ENCODE measurements at places on chromosomes 5 and 9.
A peak's percentile ranks its signal among the peaks of the same experiment; 100 is the strongest.

DNA sequence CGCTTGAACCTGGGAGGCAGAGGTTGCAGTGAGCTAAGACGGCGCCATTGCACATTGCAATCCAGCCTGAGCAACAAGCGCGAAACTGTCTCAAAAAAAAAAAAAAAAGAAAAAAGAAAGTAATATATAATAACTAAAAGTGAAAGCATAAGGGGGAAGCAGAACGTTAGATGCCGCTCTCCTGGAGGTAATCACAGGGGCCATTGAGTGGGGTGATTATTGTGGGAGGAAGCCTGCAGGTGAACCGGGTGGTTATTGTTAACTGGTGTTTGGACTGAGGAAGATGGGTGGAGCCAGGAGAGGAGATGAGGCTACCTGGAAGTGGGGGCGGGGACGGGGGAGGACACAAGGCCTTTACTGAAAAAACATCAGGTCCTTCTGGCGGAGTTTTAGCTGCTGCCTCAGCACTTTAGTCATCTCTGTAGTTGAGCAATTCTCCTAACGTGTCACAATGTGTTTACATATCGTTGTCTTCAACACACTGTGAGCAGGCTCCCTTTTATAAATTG is 5.3 kb upstream of the TJP2 start:
- H3K27me3 ChIP-seq, result no peaks in the 10 kb centered on the region
- no peak overlapping the region for H3K27ac ChIP-seq
- H3K36me3 ChIP-seq, result no peaks in the 10 kb centered on the region
- no peak for DNase-seq

DNA sequence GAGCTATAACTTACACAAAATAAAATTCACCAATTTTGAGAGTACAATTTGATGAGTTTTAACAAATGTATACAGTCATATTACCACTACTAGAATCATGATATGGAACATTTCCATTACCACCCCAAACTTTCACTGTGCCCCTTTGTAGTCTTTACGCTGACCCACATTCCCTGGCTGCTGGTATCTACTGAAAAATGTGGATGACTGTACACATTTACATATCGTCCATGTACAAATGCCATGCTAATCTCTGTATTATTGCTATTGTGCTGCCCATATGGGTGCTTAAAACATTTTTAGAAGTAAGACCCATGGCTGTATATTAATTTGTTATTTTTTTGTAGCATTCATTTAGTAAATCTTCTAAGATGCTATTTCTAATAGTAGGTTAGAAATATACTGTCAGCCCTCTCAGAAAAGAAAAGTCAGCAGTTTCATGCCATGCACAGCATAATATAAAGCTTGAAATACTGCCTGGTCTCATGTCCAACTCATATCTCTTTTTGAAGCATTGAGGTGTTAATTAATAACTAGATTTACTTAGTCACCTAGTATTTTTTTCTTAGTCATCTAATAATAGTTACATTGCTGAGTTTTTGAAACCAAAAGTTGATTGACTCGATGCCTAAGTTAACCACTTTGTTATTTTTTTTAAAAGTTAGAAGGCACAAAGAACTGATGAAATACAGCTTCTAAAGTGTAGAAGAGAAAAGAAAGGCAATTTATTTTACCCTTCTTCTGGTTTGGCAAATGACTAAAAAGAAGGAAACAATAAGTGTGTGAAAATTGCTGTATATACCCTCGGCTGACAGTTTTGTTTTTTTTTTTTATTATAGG is 188.3 kb upstream of the MEF2C start:
- no peaks in the 10 kb centered on the region for H3K4me1 ChIP-seq
- DNase-seq, result no peak
- no peaks in the 10 kb centered on the region for H3K36me3 ChIP-seq
- no peak overlapping the region for H3K4me3 ChIP-seq
- H3K27ac ChIP-seq, result no peak overlapping the region

DNA sequence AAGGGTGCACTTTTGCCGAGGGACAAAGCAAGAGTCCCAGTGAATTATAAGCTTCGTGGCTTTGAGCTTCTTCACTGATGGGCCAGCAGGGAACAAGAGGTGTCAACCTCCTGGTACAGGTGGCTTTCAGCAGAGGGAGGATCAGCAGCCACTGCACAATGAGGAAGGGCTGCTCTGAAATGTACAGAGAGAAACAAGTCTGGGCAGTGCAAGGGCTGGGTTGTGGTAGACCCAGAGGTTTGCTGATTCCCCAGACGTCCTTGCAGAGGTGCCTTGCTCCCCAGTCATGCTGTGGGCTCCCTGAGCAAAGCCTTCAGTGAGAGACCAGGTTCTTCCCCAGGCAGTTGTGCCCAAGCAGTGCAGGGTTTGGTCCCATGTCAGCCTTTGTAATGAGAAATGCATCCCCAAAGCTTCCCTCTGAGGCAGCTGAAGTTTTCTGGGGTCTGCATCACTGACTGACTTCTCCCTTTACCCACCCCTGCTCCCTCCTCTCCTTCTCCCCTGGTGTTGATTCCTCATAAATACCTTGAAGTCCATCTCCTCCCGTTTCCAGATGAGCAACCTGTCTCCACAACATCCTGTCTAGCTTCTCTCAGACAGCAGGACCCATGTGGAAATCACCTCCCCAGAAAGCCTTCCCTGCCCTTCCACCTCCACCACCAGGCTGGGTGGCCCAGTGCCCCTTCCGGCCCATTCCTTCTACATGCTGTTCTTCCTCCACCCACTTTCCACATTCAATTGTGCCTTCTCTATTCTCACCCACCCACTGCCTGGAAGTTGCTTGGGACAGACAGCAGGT is 599.6 kb upstream of the ADAMTS16 start:
- no peak overlapping the region for H3K4me3 ChIP-seq
- DNase-seq, result no peak
- no peaks in the 10 kb centered on the region for H3K4me1 ChIP-seq
- H3K27ac ChIP-seq, result no peak overlapping the region

DNA sequence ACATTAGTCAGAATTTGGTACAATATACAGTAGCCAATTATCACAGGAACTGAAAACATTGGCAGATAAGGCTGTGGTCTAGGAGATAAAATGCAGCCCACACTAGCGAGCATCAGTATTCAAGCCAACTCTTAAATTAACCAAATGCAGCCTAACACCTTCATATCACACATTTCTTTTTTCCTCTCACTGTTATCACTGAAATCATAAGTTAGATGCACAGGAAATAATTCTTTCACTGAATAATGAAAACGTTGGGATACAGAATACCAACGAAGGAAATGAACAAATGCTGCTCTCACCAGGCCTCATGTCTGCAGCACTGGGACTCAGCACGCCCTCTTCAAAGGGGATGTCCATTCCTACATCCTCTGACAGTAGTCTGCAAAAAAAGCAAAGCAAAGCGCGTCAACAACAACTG is 109.1 kb upstream of the PCA3 start:
- no peak for DNase-seq
- no peaks in the 10 kb centered on the region for H3K36me3 ChIP-seq
- H3K27me3 ChIP-seq, result no peaks in the 10 kb centered on the region
- no peak overlapping the region for H3K4me3 ChIP-seq

DNA sequence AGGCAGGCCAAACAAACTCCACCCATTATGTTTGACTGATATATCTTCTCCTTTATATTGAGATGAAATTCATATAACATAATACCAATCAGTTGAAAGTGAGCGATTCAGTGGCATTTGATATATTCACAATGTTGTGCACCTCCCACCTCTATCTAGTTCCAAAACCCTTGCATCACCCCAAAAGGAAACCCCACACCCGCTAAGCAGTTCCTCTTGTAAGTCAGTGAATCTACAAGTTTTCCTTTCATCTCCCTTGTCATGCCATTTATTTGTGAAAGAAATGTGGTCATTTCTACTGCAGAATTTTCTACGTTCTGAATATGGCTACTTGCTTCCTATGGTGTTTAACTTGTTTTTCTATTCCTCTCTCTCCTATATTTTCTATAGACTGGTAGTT is 99.4 kb upstream of the PTPN3 start:
- H3K4me3 ChIP-seq, result no peak overlapping the region
- no peaks in the 10 kb centered on the region for H3K27me3 ChIP-seq
- no peak overlapping the region for H3K27ac ChIP-seq

GRCh38 chr9:4591123-4591500 is 71.0 kb upstream of the PLPP6 start:
- no peak for DNase-seq
- H3K36me3 ChIP-seq, result no peaks in the 10 kb centered on the region
- no peak overlapping the region for H3K27ac ChIP-seq
- H3K27me3 ChIP-seq, result no peaks in the 10 kb centered on the region

GRCh38 chr9:111945216-111945615 is 48.6 kb downstream of the UGCG start:
- H3K4me1 ChIP-seq, result no peaks in the 10 kb centered on the region
- H3K36me3 ChIP-seq, result no peaks in the 10 kb centered on the region
- no peaks in the 10 kb centered on the region for H3K27me3 ChIP-seq
- no peak overlapping the region for H3K27ac ChIP-seq

DNA sequence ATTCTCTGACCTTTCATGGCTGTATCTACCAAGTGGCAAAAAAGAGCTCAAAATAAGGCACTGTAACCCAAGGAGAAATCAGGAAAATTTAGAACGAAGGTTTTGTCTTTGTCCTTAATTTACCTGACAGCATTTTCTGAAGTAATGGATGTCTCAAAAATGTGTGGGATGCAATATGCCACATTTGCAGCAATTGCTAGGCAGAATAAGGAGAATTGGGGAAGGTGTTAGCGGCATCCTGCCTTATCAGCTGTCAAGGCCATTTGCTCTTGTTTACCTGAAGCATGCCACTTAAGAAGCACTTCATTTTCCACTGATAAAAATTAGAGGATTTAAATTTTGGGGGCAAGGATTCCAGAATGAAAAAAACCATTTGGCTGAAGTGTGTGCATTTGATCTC is 39.0 kb downstream of the PDE8B start:
- no peak overlapping the region for H3K27ac ChIP-seq
- no peak for DNase-seq
- H3K4me3 ChIP-seq, result no peak overlapping the region
- no peaks in the 10 kb centered on the region for H3K36me3 ChIP-seq

- DNase-seq, result no peak
- no peaks in the 10 kb centered on the region for H3K4me1 ChIP-seq
- no peak overlapping the region for H3K4me3 ChIP-seq
- H3K36me3 ChIP-seq, result no peaks in the 10 kb centered on the region
- H3K27ac ChIP-seq, result no peak overlapping the region
These were observed 289.3 kb downstream of the KIAA0825 start for GRCh38 chr5:94329115-94329514.

- H3K27me3 ChIP-seq, result no peaks in the 10 kb centered on the region
- H3K4me1 ChIP-seq, result peaks cover 9% of the 10 kb centered on the region
- H3K27ac ChIP-seq, result no peak overlapping the region
- DNase-seq, result no peak
- H3K4me3 ChIP-seq, result no peak overlapping the region
These were observed 6.7 kb downstream of the CORO2A start for GRCh38 chr9:98185611-98186171.

GRCh38 chr5:91645347-91645746 is 262.2 kb upstream of the ARRDC3 start:
- H3K36me3 ChIP-seq, result no peaks in the 10 kb centered on the region
- no peak overlapping the region for H3K4me3 ChIP-seq
- no peak overlapping the region for H3K27ac ChIP-seq
- no peaks in the 10 kb centered on the region for H3K27me3 ChIP-seq

DNA sequence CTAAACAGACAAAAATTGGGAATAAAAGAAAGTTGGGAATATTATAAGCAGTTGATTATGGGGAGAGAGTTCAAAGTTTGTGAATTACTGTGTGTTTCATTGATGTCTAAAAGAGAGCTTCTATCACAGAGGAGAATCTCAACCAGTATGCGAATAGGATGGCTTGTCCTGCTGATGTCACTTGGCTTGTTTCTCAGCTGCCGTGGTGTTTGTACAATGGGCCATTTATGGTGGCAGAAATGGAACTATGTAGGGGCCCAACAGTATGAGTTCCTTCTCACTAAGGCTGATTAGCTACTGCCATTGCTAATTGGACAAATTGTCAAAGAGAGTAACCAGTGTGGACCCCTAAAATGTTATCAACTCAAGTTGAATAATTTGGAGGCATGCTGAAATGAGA is 103.9 kb downstream of the ST8SIA4 start:
- H3K36me3 ChIP-seq, result no peaks in the 10 kb centered on the region
- no peak overlapping the region for H3K4me3 ChIP-seq
- no peaks in the 10 kb centered on the region for H3K4me1 ChIP-seq
- H3K27me3 ChIP-seq, result no peaks in the 10 kb centered on the region
- no peak for DNase-seq
- H3K27ac ChIP-seq, result no peak overlapping the region

GRCh38 chr5:173557123-173557903 is 59.1 kb downstream of the BOD1 start:
- no peak overlapping the region for H3K27ac ChIP-seq
- H3K36me3 ChIP-seq, result no peaks in the 10 kb centered on the region
- no peak overlapping the region for H3K4me3 ChIP-seq
- H3K27me3 ChIP-seq, result no peaks in the 10 kb centered on the region

GRCh38 chr5:150781706-150782614 is 3.4 kb downstream of the SMIM3 start:
- peaks cover 28% of the 10 kb centered on the region for H3K4me1 ChIP-seq
- H3K27ac ChIP-seq, result peak overlapping the region; percentile 4
- no peak overlapping the region for H3K4me3 ChIP-seq
- H3K27me3 ChIP-seq, result no peaks in the 10 kb centered on the region
- no peak for DNase-seq
- no peaks in the 10 kb centered on the region for H3K36me3 ChIP-seq

DNA sequence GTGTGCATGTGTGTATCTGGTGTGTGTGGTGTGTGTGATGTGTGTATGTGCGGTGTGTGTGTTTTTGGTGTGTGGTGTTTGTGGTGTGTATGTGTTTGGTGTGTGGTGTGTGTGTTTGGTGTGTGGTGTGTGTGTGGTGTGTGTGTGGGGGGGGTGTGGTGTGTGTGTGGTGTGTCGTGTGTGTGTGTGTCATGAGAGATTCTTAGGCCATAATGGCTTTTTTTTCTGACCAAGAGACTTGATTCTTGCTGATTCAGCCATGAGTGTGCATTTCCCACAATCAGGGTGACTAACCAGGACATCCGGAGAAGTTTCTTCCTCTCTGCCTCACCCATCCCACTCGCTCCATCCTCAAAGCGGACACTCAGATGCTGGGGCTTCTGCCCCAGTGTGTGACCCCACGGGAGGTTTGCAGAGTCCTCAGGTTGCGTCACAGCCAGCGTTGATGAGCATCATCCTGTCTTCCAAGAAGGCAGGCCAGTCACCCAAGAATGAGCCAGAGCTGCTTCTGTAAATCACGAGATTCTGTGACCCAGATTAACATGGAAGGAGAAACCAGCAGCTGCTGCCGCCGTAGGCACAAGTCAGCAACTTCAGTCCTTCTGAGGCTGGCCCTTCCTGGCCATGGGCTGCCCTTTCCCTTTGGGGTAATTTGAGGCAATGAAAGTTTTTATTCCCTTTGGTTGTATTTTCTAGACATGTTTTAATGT is 12.5 kb upstream of the CTSL start:
- H3K27me3 ChIP-seq, result no peaks in the 10 kb centered on the region
- H3K4me1 ChIP-seq, result peaks cover 10% of the 10 kb centered on the region
- no peak overlapping the region for H3K27ac ChIP-seq
- H3K4me3 ChIP-seq, result no peak overlapping the region
- peak; percentile 13 for DNase-seq

Measured in effector memory CD4-positive, alpha-beta T cell (primary cell).